CD4-positive, alpha-beta T cell treated with Interleukin-2 at 100 ng/mL for 4 hours (primary cell): ENCODE measurements at places on chromosomes 2 and 18.

- DNase-seq = no peak
Measured at GRCh38 chr2:230619491-230619890, 93.2 kb upstream of the CAB39 start.

- no peak for DNase-seq
Measured at GRCh38 chr18:58426611-58427010, 202.3 kb downstream of the ALPK2 start.

GRCh38 chr2:88184762-88185161, 14.6 kb downstream of the THNSL2 start:
- no peak for DNase-seq

- no peak for DNase-seq
Measured at GRCh38 chr2:27494284-27494943, 586 bp downstream of the FNDC4 start.

- DNase-seq = no peak
Measured at GRCh38 chr2:22890132-22890531, 494.8 kb upstream of the KLHL29 start.

- DNase-seq = no peak
Measured at GRCh38 chr2:145185696-145186095, 665.8 kb upstream of the ZEB2 start.

DNA sequence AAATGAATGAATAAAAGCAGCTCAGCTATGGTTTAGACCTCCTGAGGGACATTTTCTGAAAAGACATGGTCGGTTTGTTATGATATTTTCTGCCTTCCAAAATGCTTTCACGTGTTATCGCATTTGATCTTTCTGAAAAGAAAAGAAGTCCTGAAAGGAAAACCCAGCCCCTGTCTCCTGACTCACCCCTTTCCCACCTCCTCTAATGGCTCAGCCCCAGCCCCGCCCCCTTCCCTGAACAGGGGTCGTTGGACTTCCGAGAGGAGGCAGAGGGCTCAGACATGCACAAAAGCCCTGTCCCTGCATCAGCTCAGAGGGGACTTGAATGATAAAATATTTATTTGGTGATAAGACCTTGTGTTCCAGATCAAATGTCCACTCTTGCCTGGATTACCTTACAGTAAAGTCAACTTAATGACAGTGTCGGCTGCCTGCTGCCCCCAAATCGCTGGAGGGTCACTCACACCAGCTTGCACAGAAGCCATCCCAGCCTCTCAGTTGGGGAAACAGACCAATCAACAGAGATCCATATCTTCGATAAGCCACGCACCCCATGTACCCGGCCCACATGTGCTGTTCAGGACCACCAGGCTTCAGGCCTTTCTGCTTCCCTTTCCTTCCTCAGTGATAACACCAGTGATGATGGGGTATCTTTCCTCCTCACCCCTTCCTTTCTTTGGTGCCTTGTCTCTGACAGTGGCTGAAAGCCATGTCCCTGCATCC, 69.6 kb downstream of the CLHC1 start:
- no peak for DNase-seq

DNA sequence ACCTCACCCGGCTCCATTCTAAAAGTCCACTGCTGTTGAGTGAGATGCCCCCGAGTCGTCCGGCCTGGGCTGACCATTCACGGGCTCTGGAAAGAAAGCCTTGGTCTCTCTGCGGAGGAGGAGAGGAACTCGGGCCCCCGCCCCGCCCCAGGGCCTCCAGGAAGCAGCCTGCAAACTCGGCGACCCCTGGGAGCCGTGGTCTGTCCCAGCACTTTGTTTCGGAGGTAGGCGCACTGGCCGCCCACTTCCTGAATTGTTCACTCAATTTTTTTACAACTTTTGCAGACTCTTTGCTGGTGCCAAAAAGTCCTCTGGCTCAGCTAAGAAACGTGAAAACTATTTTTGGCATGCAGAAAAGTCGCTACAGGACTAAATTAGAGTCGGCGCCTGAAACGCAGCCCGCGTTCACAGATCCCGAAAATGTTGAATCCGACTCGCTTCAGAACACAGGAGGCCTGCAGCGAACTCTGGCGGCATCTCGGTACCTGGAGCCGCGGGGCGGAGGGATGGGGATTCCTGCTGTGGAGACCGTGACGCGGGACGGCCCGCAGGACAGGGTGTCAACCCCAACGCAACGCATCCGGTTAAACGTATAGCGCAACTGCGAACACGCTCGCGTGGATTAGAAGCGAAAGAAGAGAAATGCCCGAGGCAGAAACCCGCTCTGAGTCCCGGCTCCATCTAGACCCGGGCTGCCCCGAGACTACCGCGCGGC, 1.5 kb downstream of the PXDN start:
- no peak for DNase-seq

GRCh38 chr18:26689226-26689879, 141.0 kb upstream of the KCTD1 start:
- no peak for DNase-seq

- DNase-seq = no peak
Measured at GRCh38 chr2:14157816-14158215, 474.7 kb upstream of the LRATD1 start.

DNA sequence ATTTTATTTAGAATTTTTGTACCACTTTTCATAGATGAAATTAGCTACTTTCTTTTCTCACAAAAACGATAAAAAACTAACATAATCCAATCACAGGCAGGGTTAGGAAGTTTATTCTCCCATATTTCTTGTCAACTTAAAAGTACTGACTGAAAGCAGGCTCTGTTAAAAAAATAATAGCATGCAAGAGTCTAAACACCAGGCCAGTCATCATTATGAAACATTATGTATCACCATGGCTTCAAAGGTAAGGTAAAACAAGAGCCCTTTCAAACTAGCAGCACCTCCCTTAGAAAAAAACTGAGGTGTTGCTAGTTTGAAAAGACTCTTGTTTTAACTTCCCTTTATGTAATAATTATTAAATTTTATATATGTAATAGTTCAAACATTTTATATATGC, 848.0 kb downstream of the RNF144A start:
- no peak for DNase-seq

GRCh38 chr2:109295070-109295780, 166.2 kb downstream of the SH3RF3 start:
- no peak for DNase-seq

DNA sequence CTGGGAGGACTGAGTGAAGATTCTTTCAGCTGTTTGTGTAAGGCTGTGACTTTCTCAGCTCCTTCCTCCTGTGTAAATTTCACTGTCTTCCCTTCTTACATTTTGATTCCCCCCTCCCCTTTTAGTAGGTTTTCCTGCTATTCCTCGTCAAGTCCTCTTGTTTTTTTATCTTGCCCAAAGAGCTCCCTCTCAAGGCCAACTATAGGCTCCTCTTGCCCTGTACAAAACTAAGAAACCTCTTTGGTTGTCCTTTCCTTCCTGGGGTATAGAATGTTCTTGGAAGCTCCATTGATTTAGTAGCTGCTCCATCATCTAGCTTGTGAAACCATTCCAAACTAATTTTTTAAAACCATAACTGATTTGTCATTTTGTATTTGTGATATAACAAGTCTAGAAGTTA, 7.3 kb downstream of the CCDC121 start:
- no peak for DNase-seq

- no peak for DNase-seq
Measured at GRCh38 chr2:143468341-143468888, 339.2 kb downstream of the ARHGAP15 start.

DNA sequence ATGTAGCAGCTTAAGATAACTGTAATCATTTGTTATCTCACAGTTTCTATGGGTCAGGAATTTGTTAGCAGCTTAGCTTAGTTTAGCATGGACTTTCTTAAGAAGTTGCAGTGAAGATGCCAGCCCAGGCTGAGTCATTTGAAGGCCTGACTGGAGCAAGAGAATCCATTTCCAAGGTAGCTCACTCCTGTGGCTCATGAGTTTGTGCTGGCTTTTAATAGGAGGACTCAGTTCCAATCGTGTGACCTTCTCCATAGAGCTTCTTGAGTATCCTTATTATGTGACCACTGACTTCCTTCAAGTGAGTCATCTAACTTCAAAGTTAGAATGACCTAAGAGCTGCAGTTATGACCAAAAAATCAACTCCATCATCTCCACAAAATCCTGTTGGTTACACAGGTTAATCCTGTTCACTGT, 1.4 kb downstream of the GPATCH11 start:
- DNase-seq = no peak

GRCh38 chr2:240913810-240914644, 7.9 kb downstream of the CROCC2 start:
- DNase-seq = peak; percentile 39
